ENCODE measurements at places on chromosomes 2 and 18.

GRCh38 chr2:103738606-103739005 is 976.8 kb downstream of the TMEM182 start:
- no peak for DNase-seq

DNA sequence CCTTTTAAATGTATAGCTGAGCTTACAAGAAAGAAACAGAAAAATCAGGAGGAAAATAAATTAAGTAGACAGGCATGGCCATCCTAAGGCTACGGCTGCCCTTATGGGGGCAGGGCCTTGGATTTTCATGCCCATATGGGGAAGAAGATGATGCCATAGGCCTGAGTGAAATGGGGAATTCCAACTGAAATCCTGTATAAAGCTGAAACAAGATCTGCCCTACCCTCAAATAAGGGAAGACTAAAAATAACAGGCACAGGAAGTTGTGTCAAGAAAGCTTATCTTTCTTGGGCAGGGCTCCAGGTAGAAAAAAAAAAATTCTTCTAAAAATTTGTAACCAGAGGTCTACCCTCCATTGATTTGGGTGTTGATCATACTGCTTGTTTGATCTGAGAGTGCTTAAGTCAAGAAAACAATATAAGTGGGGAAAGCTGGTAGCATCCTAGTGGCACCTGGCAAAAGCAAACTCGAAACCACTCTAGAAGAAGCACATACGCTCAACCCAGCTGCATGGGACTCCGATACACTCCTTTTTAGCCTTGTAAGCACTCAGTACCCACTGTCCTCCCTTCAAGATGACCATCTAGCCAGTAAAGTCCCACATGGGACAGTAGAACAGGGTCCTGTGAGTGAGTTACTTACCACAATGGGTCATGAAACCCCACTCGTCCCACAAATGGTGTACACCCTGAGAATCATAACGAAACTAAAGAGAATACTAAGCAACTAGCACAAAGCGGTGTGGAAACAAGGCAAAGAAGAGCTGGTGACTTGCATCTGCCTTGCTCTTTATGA is 22.3 kb downstream of the DNAH7 start:
- no peak for DNase-seq

DNA sequence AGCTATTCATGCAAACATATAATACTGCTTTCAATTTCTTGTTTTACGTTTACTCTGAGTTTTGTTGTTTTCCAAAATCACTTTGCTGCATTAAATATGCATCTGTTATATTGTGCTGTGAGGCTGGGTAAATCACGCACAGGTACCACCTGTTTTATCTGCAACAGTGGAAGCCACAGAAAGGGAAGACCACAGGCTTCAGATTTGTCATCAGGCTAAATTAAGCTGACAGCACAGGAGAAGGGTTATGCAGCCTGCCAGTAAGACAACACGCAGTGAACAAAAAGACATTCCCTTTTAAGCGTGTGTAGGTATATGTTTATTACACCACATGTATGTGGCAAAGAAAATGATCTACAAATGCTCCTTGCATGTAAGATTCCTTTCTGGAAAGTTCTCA is 38.2 kb downstream of the ZNF516 start:
- no peak for DNase-seq

DNA sequence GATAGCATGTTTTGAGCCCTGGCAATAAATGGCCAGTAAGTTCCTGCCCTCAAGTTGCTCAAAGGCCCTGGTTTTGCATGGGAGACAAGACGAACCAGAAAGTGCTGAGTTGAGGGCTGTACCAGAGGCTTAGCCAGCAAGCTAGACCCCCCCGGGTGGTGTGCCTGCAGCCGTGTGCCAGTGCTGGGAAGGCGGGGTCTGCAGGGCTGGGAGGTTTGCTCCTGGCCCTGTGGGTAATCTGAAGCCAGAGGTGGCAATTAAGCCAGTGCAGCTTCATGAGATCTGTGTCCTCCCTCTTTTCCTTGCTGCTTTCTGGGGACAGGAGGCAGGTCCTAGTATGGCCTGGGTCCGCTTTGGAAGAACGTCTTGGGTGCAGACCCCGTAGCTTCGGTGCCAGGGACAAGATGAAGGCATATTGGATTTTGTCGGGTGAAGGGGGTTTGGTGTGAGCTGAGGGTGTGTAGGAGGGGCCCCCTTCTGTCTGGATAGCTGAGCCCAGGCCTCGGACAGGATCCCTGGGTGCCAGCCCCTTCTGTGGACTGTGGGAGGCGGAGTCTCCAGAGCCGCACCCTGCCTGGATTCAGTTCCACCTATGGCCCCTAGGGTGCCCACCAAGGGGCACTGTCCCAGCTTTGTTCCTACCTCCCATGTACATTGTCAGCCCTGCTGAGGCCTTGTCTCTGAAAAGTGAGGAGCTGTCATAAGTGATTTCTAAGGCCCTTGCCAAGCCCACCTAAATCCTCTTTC is 15.6 kb downstream of the ATOH8 start:
- no peak for DNase-seq

- DNase-seq, result no peak
Measured at GRCh38 chr2:239522740-239523119, 121.9 kb upstream of the HDAC4 start.

GRCh38 chr2:223944166-223944702 is 901 bp downstream of the WDFY1 start:
- no peak for DNase-seq

- no peak for DNase-seq
Measured at GRCh38 chr2:84846741-84847142, 34.1 kb downstream of the TRABD2A start.

- no peak for DNase-seq
Measured at GRCh38 chr2:144858211-144858610, 338.3 kb upstream of the ZEB2 start.

DNA sequence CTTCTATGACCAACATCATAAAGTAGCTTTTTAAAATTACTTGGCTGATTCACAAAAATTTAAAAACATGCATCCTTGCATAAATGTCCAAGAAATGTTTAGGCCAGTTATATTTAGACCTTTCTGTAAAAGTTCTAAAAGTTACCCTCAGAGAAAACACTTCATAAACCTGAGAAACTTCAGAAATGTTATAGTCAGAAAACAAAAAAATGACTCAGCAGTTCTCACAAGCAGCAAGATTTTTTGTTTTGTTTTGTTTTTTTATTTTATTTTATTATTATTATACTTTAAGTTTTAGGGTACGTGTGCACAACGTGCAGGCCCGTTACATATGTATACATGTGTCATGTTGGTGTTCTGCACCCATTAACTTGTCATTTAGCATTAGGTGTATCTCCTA is 648.1 kb downstream of the LRP1B start:
- no peak for DNase-seq

GRCh38 chr18:70553245-70553935 is 264.5 kb downstream of the SOCS6 start:
- peak; percentile 44 for DNase-seq

DNA sequence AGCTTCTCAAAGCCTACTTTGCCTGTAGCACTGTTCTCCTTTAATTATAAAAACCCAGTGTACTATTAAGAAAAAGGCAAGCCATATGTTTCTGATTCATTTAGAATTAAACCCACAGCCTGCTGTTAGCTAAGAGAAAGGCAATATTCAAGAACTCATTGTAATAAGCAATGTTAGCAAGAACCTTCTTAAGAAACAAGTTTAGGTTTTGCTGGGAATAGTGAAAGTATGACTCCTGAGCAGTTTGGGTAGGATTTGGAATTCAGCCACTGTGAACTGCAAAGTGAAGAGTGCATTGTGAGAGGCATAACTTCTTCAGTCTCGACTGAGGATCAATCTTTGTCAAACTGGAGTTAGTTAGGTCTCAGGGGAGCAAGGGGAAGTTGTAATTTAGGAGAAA is 206.5 kb upstream of the NT5C1B start:
- DNase-seq, result no peak

DNA sequence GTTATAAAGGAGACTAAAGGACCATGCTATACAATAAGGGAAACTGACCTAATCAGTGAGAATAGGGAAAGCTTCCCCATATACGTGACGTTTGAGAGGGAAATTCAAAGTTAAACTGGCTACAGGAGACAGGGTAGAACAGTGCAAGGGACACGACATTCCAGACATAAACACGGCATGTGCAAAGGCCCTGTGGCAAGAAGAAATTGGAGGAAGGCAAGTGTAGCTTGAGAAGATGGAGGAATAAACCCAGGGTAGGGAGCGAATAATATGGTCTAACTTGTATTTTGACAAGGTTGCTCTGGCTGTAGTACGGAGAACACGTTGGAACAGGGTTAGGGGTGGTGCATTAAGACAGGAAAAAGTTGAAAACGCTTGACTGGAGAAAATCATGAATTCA is 49.8 kb upstream of the RIOK3 start:
- no peak for DNase-seq

GRCh38 chr2:129801575-129801974 is 177.9 kb upstream of the RAB6C start:
- DNase-seq, result no peak

GRCh38 chr2:99812426-99812825 is 322.6 kb upstream of the REV1 start:
- no peak for DNase-seq

DNA sequence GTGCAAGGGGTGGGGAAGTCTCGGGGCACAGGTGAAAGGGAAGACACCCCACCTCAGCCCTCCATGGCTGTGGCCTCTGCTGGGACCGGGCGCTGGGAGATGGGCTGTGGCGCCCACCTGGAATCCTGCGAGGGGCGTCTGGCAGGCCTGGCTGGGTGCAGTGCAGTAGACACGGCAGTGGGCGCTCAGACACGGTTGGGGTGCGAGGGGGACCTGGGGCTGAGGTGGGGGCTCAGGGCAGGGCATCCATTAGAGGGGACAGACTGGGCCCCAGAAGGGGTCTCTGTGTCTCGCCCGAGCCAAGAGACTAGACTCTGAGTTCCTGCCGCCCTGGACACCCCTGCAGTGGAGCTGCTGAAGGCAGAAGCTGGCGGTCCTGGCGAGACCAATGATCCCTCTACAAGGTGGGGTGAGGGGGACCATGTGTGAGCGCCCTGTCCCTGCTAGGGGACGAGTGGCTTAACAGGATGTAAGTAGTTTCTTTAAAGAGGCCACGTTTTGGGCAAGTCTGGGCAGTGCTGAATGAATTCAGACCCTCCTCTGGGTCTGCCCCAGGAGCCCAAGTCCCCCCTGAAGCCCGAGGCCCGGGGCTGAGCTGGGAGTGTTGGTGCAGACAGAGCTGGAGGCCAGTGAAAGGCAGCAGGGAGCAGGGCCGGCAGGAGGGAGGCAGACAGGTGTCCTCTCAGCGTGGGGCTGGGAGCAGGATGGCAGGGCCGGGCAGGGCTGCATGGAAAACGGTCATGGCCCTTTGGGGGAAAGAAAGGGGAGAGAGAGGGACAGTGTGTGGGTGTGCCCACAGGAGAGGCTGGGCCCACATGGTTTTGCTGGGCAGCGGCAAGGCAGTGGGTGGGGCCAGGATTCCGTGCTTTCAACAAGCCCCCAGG is 57.2 kb downstream of the HS6ST1 start:
- DNase-seq, result no peak

GRCh38 chr2:162732946-162733698 is 105.4 kb downstream of the KCNH7 start:
- DNase-seq, result no peak

- no peak for DNase-seq
Measured at GRCh38 chr2:196783431-196784094, 15.9 kb downstream of the GTF3C3 start.

DNA sequence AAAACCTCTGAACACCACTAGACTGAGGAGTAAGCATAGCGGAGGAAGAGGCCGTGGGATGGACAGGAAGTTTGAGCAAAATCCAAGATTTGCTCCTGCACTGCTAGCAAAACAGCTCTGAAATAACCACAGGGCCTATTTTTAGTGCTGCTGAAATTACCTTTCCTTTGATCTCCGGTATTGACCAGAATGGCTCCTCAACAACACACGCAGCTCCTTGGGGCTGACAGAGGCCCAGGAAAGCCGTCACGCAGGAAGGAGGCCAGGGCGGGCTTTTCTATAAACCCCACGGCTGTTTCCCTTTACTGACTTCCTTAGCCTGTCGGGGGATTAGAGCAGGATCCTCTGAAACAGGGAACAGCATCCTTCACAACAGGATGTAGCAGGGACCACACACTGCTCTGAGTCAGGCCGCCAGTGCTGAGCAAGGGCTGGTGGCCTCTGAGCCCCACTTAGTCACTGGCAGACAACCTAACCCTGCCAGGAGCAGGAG is 80.8 kb upstream of the LCLAT1 start:
- peak; percentile 26 for DNase-seq

DNA sequence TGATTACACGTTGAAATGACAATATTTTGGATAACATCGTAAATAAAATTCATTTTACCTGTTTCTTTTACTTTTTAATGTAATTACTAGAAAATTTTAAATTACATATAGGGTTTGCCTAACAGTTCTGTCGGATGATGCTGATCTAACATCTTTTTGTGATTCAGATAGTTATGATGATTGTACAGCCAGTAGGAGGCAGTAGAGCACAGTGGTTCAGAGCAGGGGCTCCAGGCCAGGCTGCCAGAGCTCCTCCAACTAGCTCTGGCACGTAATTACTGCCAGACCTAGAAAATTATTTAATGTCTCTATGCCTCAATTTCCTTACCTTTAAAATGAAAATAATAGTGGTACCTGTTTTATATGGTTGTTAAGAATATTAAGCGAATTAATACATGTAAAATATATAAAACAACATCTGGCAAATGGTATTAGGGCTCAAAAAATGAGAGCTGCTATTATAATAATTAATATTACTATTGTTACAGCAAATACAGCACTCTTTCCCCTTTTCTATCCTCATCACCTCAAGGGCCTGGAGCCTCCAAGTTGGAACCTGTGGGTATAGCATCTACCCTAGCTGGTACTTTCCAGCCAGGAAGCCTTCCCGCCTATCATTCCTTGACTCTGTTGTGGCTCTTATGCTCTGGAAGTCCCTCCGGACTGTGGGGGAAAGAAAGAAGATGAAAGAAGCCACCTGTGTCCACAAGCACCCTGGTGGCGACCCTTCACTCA is 47.7 kb upstream of the PLA2R1 start:
- DNase-seq, result peak; percentile 44

DNA sequence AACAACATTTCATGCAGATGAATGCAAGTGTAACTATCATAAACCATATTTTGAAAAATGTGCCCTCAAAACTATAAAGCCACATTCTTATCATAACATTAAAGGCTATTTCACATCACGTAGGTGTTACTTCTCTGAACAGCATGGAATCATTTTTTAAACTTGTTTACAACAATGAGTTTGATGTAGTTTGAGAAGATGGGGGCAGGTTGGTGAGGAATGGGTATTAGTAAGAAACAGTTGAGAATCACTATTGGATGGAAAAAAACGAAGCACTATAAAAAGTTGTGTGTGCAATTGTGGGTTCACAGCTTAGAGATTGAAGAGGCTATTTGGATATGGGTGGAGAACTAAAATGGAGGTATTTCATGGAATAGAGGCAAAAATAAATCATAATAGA is 569.1 kb downstream of the ARHGAP15 start:
- no peak for DNase-seq

DNA sequence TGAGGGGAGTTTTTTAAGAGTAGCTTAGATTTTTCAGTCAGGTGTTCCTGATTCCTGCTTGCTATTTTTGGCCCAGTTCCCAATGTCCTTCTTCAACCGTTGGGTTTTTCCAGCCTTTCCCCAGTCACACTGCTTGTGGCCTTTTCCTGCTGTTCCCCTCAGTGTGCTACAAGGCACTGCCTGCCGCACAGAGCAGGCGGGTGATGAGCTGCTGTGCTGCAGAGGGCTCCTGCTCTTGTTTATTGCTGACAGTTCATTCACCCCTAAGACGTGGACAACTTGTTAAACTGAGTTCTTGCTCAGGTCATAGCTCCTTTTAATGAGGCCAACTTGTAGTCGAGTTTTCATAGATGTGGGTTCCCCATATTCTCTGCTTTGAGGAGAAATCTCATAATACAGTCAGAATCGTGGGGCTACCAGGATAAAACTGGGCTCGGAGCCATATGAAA is 20.6 kb downstream of the EIF4E2 start:
- no peak for DNase-seq

GRCh38 chr2:227503433-227504406 is 31.8 kb downstream of the AGFG1 start:
- DNase-seq, result no peak
